ENCODE measurements at places on chromosomes 5 and 9. TPM values are rescaled to one million over a fixed set of nuclear protein-coding genes. Genes with fewer than 3 reads are reported as not detected.

The ZFP2 gene
- polyA plus RNA-seq, result 6.2 TPM

The ODF2 gene
- 38.5 TPM for polyA plus RNA-seq

The SARDH gene
- polyA plus RNA-seq, result 15.3 TPM

The TAS2R1 gene
- not detected for polyA plus RNA-seq

The PLPP6 gene
- polyA plus RNA-seq, result 17.9 TPM

GRCh38 chr5:132644177-132644576, 13.8 kb upstream of the IL13 start:
- no peak for DNase-seq

GRCh38 chr5:77022511-77023417, 7.4 kb upstream of the AGGF1 start:
- no peak for DNase-seq

- DNase-seq, result no peak
Measured at GRCh38 chr5:176959051-176959450, 47.5 kb downstream of the UIMC1 start.

GRCh38 chr9:128011071-128011817, 30.5 kb upstream of the EEIG1 start:
- DNase-seq, result no peak

- DNase-seq, result no peak
Measured at GRCh38 chr9:112286926-112287325, 46.5 kb downstream of the PTBP3 start.

DNA sequence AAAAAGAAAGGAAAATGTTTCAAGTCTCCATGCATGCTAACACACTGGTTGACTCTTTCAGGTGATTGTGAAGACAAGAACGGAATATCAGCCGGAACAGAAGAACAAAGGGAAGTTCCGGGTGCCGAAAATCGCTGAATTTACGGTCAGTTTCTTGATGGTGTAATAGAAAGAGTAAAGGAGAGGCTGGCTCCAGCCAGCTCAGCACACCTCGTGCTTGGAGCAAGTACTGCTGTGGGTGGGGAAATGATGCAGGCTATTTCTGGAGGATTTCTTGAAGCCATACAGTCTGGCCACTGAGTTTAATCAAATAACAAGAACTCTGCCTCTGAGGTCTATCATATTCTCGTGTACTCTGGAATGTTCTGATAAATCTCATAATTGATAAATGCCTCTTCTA, 18.7 kb downstream of the NSG2 start:
- no peak for DNase-seq

GRCh38 chr5:68356216-68356615, 140.7 kb downstream of the PIK3R1 start:
- DNase-seq, result no peak

GRCh38 chr9:33044677-33045282, 19.7 kb downstream of the DNAJA1 start:
- no peak for DNase-seq

- DNase-seq, result peak; percentile 55
Measured at GRCh38 chr9:136645903-136646754, 16.6 kb upstream of the EGFL7 start.

- DNase-seq, result no peak
Measured at GRCh38 chr9:95005278-95006143, 279.0 kb downstream of the AOPEP start.

- DNase-seq, result no peak
Measured at GRCh38 chr5:100792781-100793180, 110.3 kb downstream of the ST8SIA4 start.

Data from left renal cortex interstitium (tissue), 4 donors.